CD8-positive, alpha-beta T cell (primary cell): ENCODE measurements at places on chromosomes 13 and 19.
A peak's percentile ranks its signal among the peaks of the same experiment; 100 is the strongest.

DNA sequence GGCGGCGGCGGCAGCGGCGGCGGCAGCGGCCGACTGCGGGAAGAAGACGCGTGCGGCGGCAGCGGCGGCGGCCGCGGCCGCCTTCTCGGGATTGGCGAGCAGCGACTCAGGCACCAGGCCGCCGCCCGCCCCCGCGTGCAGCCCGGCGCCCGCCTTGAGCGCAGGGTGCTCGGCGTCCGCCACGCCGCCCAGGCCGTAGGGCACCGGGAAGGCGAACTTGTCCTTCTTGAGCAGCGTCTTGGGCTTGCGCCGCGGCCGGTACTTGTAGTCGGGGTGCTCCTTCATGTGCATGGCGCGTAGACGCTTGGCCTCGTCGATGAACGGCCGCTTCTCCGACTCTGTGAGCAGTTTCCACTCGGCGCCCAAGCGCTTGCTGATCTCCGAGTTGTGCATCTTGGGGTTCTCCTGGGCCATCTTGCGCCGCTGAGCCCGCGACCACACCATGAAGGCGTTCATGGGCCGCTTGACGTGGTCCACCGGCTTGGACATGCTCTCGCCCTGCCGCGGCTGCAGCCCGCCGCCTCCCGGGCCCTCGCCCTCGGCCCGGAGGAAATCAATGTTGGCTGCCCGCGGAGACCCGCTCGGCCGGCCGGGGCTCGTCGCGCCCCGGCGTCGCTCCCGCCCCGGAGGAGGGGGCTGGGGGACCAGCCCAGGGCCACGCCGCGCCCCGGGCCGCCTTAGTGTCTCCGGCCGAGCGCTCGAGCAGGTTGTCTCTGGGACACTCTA is 621 bp downstream of the SOX21 start:
- no peak for DNase-seq

GRCh38 chr19:15815306-15815705 is at the start of gene OR10H1:
TSS of gene OR10H1 (minus strand) at chr19:15815664. CDS start at chr19:15808037, 7,627 bp downstream.
- no peak for DNase-seq

DNA sequence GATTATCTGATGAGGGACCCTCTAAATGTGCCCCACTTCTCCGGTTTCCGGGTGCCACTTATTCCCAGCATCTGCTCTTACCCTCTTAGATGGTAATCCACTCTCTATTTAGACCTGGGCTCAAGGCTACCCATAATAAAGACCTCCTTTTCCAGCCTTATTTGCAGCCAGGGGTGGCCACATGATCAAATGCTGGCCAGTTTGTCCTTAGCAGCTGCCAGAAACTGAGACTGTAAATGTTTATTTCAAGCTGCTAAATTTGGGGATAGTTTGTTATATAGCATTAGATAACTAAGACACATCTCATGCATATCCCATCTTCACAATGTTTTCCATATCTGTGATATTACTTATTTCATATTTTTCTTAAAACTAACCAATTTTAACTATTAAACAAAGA is 10.1 kb downstream of the THAP8 start:
- no peak for DNase-seq

DNA sequence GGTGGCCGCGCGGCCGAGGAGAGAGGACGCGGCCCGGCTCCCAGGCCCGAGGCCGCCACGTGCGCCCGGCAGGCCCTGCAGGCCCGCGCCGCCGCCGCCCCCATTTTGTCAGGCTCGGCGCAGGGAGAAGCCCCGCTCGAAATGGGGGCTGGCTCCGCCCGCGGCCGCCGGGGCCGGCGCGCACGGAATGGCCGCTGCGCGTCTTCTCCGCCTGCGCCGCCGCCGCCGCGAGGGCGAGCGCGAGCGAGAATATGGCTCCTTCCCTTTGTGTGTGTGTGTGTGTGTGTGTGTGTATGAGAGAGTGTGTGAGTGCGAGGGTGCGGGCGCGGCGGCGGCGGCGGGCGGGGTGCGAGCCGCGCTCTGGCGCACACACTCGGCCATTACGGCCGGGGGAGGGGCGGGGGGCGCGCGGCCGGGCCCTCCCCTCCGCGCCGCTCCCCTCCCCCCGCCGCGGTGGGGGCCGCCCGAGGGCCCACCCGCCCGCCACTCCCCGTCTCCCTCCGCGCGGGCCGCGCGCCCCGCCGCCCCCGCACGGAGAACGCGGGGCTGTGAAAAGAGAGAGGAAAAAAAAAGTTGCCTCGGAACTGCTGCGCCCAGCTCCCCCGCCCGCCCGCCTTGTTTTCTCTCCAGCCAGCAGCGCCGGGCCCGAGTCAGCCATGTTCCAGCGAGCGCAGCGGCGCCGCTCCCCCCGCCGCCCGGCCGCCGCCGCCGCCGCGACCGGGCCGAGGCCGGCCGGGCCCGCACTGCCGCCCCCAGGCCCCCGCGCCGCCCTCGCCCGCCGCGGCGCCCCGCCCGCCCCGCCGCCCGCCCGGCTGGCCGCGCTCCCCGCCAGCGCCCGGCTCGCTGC is 1.0 kb downstream of the HMGB1 start:
- DNase-seq, result peak; percentile 71

- DNase-seq, result no peak
Measured at GRCh38 chr19:39145180-39145953, 19.8 kb downstream of the PAK4 start.

DNA sequence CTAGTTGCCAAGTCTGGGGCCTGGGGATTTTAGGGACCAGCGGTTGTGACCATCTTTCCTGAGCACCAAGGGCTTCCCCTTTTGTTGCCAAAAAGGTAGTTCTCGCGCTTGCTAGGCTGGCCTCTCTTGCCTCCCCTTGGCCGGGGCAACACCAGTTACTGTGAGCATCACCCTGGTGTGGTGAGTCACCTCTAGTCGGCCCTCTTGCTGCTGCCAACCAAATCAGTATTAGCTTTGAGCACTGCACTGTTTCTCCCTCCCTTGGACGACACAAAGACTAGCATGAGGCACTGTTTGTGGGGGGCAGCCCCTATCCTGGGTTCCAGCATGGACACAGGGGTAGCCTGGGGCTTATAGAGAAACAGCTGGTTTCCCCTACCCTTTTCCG is 6.9 kb downstream of the SYDE1 start:
- no peak for DNase-seq

DNA sequence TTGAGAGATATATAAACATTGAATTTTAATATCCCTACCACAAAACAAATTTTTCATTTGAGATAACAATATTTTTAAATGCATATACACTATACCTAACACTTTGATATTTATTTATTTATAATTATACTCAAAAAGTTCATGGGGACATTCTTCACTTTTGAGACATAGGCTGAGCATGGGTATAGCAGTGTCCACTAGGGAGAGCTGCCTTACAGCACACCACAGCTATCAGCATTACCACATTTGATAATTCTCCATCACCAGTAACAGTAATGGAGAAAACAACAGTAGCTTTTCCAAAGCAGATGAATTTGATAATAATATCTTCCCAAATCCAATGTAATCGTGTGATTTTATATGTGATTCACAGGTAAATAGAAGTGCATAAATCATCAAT is 626.1 kb downstream of the DACH1 start:
- DNase-seq, result no peak

- DNase-seq, result no peak
Measured at GRCh38 chr19:472005-472858, 11.4 kb upstream of the SHC2 start.

DNA sequence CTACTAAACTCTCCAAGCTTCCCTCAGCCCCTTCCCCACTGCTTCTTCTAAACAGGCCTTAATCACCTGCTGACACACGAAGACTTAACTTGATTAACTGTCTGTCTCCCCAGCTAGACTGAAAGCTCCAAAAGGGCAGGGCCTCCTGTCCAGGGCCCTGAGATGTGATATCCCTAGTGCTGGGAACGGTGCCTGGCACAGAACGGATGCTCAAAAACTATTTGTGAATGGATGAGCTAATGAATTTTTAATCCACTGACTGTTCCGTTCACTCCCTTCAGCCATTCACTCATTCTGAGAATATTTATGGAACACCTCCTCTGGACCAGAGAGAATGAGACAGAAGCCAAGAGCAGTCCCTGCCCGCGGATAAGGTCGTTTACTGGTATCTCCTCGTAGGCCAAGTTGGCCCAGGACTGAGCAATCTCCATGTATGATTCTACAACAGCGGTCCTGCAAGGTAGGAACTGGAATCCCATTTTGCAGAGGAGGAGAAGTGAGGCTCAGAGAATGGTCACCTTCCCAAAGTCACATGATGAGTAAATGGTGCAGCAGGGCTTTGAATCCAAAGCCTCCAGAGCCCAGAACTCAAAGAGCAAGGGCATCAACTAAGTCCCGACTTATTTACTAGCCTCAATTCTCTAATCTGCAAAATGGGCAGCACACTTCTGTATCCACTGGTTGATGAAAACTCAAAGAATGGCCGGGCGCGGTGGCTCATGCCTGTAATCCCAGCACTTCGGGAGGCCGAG is 3.4 kb downstream of the DMWD start:
- no peak for DNase-seq

- DNase-seq, result no peak
Measured at GRCh38 chr19:46730187-46730586, 13.3 kb upstream of the PRKD2 start.

- no peak for DNase-seq
Measured at GRCh38 chr19:16541526-16542044, 652 bp downstream of the CHERP start.

DNA sequence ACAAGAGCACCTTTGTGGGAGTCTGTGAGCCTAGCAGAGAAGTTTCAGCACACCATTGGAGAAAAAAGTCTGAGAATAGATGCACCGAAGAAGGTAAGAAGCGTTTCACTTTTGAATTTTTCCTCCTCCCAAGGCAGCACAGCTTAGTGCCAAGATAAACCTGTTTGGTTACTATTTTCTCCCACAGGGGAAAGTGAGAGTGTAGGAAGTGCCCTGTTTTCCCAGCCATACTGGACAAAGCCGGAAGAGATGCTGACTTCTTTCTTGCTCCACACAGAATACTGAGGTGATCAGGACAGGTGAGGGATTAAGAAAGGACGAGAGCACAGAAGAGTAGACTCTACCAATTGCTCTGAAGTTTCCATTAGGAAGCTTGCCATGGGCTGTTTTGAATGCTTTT is 1011.0 kb upstream of the MIR17HG start:
- DNase-seq, result no peak

DNA sequence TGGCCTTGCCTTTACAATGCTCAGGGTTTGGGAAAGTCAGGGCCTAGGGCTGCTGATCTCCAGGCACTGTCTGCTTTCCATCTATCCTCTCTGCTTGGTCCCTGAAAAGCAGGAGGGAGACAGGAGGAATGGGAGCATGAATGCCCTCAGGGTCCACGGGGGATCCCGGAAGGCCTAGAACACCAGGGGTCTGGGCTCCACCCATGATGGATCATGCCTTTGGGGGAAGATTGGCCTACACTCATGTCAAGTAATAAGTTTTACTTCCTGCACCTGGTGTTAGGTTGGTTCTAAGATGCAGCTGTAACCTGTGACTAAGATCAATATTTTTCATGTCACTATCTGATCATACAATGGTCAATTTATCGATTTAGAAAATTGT is 118.3 kb upstream of the GJB6 start:
- no peak for DNase-seq

GRCh38 chr13:73677048-73677601 is 457.1 kb downstream of the KLF12 start:
- no peak for DNase-seq

DNA sequence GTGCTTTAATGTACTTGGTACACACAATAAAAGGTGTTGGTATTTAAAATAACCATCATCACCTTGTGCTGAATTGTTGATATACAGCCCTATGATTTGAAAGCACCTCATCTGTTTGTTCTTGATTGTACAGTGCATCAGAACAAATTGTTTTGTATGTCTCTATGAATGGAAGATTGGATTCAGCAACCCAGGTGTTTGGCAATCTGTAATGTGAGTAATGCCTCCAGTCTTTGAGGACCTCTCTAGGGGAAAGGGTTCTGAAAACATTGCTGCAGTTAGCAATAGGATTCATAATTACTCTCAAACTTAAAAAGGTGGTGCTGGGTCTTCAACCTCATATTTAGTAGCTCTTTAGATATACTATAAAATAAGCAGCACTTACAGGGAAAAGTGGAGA is 341.8 kb downstream of the OXGR1 start:
- no peak for DNase-seq

GRCh38 chr19:4707322-4707721 is 16.3 kb downstream of the DPP9 start:
- no peak for DNase-seq

DNA sequence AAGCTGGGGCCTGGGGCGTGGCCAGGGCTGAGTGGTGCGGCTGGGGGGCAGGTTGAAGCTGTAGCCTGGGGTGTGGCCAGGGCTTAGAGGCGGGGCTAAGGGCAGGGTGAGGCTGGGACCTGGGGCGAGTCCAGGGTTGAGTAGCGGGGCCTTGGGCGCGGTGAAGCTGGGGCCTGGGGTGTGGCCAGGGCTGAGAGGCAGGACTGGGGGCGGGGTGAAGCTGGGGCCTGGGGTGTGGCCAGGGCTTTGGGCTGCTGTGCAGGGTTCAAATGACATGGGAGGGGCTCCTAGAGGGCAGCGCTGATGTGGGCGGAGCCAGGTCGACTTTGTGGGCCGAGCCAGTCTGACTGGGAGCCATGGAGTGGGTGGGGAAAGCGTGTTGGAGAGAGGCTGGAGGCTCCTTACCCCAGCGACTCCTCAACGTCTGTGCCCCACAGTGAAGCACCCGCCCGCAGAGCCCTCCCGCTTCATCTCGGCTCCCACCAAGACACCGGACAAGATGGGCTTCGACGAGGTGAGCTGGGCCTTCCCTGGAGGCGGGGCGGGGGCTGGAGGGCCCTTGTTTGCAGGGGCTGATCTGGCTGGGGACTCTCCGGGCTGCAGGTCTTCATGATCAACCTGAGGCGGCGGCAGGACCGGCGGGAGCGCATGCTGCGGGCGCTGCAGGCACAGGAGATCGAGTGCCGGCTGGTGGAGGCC is 21.5 kb downstream of the COLGALT1 start:
- DNase-seq, result no peak

GRCh38 chr19:17069193-17069592 is 6.1 kb downstream of the HAUS8 start:
- no peak for DNase-seq

- DNase-seq, result no peak
Measured at GRCh38 chr13:48695776-48696175, 42.0 kb downstream of the CYSLTR2 start.

GRCh38 chr19:57118848-57119247 is 937 bp upstream of the USP29 start:
- no peak for DNase-seq

GRCh38 chr19:46387713-46388130 is 25.6 kb downstream of the CCDC8 start:
- no peak for DNase-seq

DNA sequence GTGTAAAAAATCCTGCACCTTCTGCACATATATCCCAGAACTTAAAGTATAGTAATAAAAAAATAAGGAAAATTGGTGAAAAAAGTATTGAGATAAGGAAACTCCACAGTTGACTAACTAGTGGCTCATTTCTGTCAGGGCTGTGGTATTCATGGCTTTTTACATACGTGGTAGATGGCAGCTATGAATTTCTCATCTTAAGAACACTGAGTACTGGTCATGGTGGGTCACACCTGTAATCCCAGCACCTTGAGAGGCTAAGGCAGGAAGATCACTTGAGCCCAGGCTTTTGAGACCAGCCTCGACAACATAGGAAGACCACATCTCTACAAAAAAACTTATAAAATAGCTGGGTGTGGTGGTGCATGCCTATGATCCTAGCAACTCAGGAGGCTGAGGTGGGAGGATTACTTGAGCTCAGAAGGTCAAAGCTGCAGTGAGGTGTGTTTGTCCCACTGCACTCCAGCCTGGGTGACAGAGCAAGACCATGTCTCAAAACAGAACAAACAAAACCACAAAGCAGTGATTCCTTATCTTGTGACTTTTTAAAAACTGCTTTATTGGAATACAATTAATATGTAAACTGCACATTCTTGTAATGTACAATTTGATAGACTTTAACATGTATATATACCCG is 16.8 kb downstream of the SLAIN1 start:
- no peak for DNase-seq
